ENCODE measurements at places on chromosomes 3 and 15. TPM values are rescaled to one million over a fixed set of nuclear protein-coding genes. Genes with fewer than 3 reads are reported as not detected.

- no peaks in the 10 kb centered on the region for H3K27me3 ChIP-seq
- no peak overlapping the region for H3K27ac ChIP-seq
- no peak overlapping the region for H3K4me3 ChIP-seq
- H3K36me3 ChIP-seq: no peaks in the 10 kb centered on the region
- DNase-seq: peak; percentile 19
Measured at GRCh38 chr15:47384341-47384740, 333.0 kb upstream of the SEMA6D start.

GRCh38 chr3:43024181-43024885 is 45.2 kb downstream of the GASK1A start:
- no peak overlapping the region for H3K4me3 ChIP-seq
- H3K27ac ChIP-seq: no peak overlapping the region
- DNase-seq: no peak
- H3K36me3 ChIP-seq: no peaks in the 10 kb centered on the region
- H3K27me3 ChIP-seq: no peaks in the 10 kb centered on the region

GRCh38 chr3:58191361-58191991 is 19.3 kb downstream of the DNASE1L3 start:
- no peaks in the 10 kb centered on the region for H3K27me3 ChIP-seq
- DNase-seq: no peak
- H3K4me3 ChIP-seq: no peak overlapping the region
- H3K27ac ChIP-seq: no peak overlapping the region
- H3K36me3 ChIP-seq: no peaks in the 10 kb centered on the region
- no peaks in the 10 kb centered on the region for H3K4me1 ChIP-seq

GRCh38 chr3:45760878-45761711 is 35.2 kb downstream of the SLC6A20 start:
- H3K36me3 ChIP-seq: no peaks in the 10 kb centered on the region
- H3K27ac ChIP-seq: no peak overlapping the region
- no peak overlapping the region for H3K4me3 ChIP-seq
- peak; percentile 76 for DNase-seq

GRCh38 chr15:42171122-42171521 is 14.7 kb upstream of the PLA2G4F start:
- H3K4me1 ChIP-seq: no peaks in the 10 kb centered on the region
- peaks cover 43% of the 10 kb centered on the region for H3K36me3 ChIP-seq
- no peak for DNase-seq
- H3K27me3 ChIP-seq: no peaks in the 10 kb centered on the region
- H3K27ac ChIP-seq: no peak overlapping the region

- H3K36me3 ChIP-seq: no peaks in the 10 kb centered on the region
- no peak overlapping the region for H3K4me3 ChIP-seq
- no peak overlapping the region for H3K27ac ChIP-seq
- DNase-seq: no peak
Measured at GRCh38 chr3:184845819-184846218, 33.9 kb downstream of the VPS8 start.

DNA sequence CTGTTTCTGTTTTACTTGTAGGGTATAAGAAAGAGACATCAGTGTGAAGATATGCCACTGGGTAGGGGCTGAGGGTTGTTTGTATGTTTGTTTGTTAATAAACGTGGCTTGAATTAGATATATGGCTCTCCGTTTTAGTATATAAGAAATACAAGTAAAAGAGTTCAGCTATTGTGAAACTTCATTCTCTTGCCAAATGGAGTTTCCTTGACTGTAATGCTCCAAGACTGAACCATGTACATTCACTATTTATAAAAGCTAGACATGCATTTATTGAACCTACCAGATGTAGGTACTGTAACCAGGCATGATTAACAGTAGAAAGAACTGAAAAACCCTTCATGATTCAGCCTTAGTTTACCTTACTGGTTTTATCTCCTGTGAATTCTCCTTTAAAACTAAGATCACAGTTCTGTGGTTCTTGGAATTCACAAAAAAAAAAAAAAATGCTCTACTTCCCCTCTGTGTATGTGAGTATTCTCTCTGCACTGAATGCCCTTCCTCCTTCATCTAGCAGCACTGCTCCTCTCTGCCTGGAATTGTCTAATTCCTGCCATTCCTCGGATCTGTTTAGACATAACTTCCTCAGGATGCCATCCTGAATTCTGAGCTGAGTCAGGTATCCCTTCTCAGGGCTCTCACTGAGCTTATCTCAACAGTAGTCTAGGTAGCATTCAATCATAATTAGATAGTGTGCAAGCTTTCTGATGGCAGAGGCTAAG is 504.4 kb downstream of the FHIT start:
- no peak overlapping the region for H3K27ac ChIP-seq
- no peak for DNase-seq
- H3K36me3 ChIP-seq: no peaks in the 10 kb centered on the region
- H3K4me3 ChIP-seq: no peak overlapping the region
- H3K27me3 ChIP-seq: no peaks in the 10 kb centered on the region

DNA sequence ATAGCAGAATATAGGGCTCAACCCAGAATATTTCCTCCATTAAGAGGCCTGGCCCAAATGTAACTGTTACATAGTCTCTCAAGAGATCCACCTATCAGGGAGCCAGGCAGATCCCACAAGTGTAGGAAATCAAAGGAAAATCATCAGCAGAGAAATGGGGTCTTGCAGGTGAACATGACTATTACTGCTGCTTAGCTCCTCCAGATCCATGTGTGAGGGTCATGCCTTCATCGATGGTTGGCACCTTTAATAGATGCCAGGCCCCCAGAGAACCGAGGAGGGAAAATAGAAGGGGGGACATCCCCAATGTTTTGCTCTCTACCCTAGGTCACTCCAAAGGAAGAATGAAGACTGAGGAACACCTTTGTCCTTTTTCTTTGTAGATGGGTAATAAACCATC is 1029.9 kb upstream of the CADM2 start:
- no peak overlapping the region for H3K27ac ChIP-seq
- H3K4me1 ChIP-seq: no peaks in the 10 kb centered on the region
- H3K27me3 ChIP-seq: no peaks in the 10 kb centered on the region
- H3K36me3 ChIP-seq: no peaks in the 10 kb centered on the region
- no peak for DNase-seq

DNA sequence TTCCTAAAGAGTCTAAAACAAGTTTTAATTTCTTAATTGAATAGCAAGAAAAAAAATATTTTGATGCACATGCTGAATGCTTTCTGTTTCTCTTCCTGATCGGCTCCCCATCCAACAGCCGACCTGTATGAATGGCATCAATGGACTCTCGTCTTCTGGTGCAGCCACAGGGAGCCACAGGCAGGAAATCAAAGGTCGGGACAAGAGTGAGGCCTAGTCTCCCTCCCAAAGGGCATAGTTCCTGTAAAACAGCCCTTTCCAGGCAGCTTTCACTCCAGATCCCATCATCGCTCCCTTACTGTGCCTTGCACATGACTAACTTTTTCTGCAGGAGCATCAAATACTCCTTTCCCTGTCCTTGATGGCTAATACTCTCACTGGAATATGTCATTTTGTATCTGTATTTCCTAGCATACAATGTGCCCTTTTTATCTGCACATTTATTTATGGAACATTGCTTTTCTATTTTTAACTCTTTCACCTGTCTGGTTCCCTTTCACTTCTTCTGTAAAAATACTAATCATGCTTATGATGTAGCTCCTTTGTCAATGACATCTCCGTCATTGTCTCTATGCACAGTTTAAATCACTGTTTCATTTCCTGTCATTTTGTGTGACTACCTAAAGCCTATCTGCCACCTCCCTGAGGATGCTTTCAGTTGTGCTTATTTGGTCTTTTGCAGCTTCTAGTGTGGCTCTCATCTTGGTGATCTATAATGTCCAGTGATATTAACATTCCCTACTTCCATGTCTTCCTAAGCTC is 326.2 kb downstream of the CTNNB1 start:
- no peak overlapping the region for H3K27ac ChIP-seq
- no peak overlapping the region for H3K4me3 ChIP-seq
- H3K36me3 ChIP-seq: no peaks in the 10 kb centered on the region
- H3K4me1 ChIP-seq: no peaks in the 10 kb centered on the region
- H3K27me3 ChIP-seq: no peaks in the 10 kb centered on the region

- H3K27ac ChIP-seq: no peak overlapping the region
- H3K36me3 ChIP-seq: no peaks in the 10 kb centered on the region
- H3K27me3 ChIP-seq: no peaks in the 10 kb centered on the region
- H3K4me1 ChIP-seq: no peaks in the 10 kb centered on the region
Measured at GRCh38 chr3:86963611-86964010, 27.3 kb downstream of the VGLL3 start.

DNA sequence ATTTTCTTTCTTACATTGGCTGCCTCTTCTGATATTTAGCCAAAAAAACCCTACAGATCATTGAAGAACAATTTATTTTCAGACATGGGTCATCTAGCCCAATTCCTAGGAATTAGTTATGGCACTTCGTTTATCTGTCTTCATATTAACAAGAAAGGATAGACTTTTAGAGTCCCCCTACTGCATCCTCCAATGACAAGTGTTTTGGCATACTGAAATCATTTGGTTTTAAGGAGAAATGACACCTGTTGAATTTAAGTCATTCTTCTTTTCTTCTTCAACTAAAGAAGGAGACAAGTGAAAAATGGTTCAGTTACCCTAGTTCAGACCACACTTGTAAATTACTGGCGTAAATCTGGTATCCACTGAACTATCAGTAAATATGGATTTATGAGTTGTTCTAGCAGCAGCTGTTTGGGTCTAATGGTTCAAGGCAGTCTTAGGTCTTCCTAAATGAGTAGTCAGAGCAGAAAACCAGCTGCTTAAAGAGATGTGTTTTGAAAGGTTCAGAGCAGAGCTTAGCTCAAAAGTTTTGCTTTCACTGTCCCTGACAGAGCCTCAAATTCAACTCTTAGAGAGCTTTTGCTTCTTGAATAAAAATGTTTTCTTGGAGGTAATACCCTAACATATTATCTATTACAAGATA is 5.6 kb downstream of the VGLL3 start:
- peaks cover 60% of the 10 kb centered on the region for H3K4me1 ChIP-seq
- no peak overlapping the region for H3K27ac ChIP-seq
- DNase-seq: no peak
- H3K4me3 ChIP-seq: no peak overlapping the region
- H3K27me3 ChIP-seq: no peaks in the 10 kb centered on the region

DNA sequence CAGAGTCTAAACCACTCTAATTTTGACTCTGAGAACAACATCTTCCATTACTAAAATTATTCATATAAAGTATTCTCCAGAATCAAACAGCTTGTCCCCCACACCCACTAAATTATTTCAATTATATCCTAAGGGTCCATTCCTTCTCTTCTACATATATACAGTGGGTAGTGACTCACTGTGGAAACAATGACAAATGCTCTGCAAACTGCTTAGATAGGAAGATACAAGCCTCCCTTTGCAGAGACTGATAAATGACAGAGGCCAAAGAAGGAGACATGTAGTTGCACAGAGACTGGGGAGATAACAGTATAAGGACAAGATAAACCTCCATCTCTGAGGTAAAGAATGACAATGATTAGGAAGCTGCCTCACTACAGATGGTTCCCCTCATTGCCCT is 1087.4 kb downstream of the AGBL1 start:
- H3K4me1 ChIP-seq: no peaks in the 10 kb centered on the region
- no peak overlapping the region for H3K4me3 ChIP-seq
- no peaks in the 10 kb centered on the region for H3K36me3 ChIP-seq
- DNase-seq: no peak
- H3K27ac ChIP-seq: no peak overlapping the region

- DNase-seq: no peak
- H3K4me3 ChIP-seq: no peak overlapping the region
- no peaks in the 10 kb centered on the region for H3K4me1 ChIP-seq
- no peaks in the 10 kb centered on the region for H3K36me3 ChIP-seq
Measured at GRCh38 chr15:92384381-92384780, 9.3 kb upstream of the ST8SIA2 start.

GRCh38 chr3:188191460-188191859 is 37.5 kb downstream of the LPP start:
- H3K36me3 ChIP-seq: peaks cover 6% of the 10 kb centered on the region
- no peak overlapping the region for H3K4me3 ChIP-seq
- H3K4me1 ChIP-seq: peaks cover 9% of the 10 kb centered on the region
- no peak overlapping the region for H3K27ac ChIP-seq
- DNase-seq: no peak

DNA sequence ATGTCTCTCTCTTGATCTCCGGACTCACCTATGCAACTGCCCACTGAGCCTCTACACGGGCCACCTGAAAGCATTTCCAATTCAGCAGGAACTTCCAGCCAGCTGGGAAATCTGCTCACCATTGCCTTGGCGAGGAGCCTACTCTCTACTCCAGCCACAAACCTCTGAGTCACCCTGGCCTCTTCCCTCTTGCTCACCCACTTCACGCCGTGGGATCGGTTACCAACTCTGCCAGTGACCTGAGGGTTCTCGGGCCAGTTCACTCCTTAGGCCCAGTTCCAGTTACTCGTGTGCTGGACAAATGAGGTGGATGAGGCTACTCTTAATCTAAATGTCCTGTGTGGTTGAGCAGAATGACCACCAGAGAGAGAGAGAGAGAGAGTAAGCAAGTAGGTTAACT is 70.1 kb downstream of the CEMIP start:
- no peak overlapping the region for H3K4me3 ChIP-seq
- peaks cover 2% of the 10 kb centered on the region for H3K4me1 ChIP-seq
- H3K27ac ChIP-seq: no peak overlapping the region
- DNase-seq: no peak
- no peaks in the 10 kb centered on the region for H3K36me3 ChIP-seq

- H3K27ac ChIP-seq: no peak overlapping the region
- no peaks in the 10 kb centered on the region for H3K27me3 ChIP-seq
- H3K36me3 ChIP-seq: no peaks in the 10 kb centered on the region
- DNase-seq: peak; percentile 64
- no peak overlapping the region for H3K4me3 ChIP-seq
Measured at GRCh38 chr3:116453666-116454346, 8.5 kb upstream of the LSAMP start.

GRCh38 chr15:68421798-68422402 is 10.1 kb downstream of the ITGA11 start:
- no peaks in the 10 kb centered on the region for H3K4me1 ChIP-seq
- H3K36me3 ChIP-seq: no peaks in the 10 kb centered on the region
- no peak for DNase-seq
- no peak overlapping the region for H3K4me3 ChIP-seq

DNA sequence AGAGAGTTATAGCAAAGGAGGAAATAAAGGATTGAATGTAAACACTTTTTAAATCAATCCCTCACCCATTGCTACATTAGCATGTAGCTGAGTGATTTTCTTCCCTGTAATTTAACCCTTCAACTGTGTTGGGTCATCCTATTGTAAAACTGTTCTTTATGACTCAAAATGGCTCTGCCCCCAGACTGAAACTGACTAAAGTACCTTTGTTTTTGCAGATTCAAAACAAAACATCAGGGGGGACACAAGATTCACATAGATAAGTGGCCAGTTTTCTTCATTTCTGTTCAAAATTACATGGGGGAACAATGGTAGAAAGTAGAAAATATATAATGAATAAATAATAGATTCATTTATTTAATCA is 268.4 kb downstream of the IGSF11 start:
- DNase-seq: no peak
- H3K27me3 ChIP-seq: no peaks in the 10 kb centered on the region
- no peak overlapping the region for H3K4me3 ChIP-seq
- no peaks in the 10 kb centered on the region for H3K4me1 ChIP-seq

- H3K4me1 ChIP-seq: no peaks in the 10 kb centered on the region
- no peaks in the 10 kb centered on the region for H3K36me3 ChIP-seq
- no peak overlapping the region for H3K4me3 ChIP-seq
- H3K27me3 ChIP-seq: no peaks in the 10 kb centered on the region
Measured at GRCh38 chr3:120469882-120470301, 19.1 kb upstream of the FSTL1 start.

The DLL4 gene
- total RNA-seq: 17.9 TPM

The GLDN gene
- total RNA-seq: 0.82 TPM
